GM23248 (cell line): ENCODE measurements at places on chromosomes 1 and 21. TPM values are rescaled to one million over a fixed set of nuclear protein-coding genes. Genes with fewer than 3 reads are reported as not detected.

DNA sequence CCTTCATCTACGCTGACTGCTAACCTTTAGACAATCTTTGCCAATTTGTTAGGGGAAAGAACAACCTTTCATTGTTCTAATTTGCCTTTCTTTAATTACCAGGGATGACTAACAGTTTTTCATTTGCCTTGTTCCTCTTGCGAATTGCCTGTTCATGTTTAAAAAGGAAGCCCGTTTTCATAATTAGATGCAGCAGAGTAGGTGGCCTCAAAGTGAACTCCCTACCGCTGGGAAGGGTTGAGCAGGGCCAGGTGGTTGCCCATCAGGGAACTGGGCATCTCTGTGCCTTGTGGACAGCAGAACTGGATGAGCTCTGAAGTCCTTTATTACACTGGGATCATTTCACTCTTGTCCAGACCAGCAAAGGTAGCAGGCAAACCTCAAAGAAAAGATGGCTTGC lies 59.0 kb downstream of the HIVEP3 start:
- H3K4me3 ChIP-seq: no peak overlapping the region
- H3K4me1 ChIP-seq: peaks cover 40% of the 10 kb centered on the region
- H3K27ac ChIP-seq: no peak overlapping the region
- no peaks in the 10 kb centered on the region for H3K36me3 ChIP-seq

DNA sequence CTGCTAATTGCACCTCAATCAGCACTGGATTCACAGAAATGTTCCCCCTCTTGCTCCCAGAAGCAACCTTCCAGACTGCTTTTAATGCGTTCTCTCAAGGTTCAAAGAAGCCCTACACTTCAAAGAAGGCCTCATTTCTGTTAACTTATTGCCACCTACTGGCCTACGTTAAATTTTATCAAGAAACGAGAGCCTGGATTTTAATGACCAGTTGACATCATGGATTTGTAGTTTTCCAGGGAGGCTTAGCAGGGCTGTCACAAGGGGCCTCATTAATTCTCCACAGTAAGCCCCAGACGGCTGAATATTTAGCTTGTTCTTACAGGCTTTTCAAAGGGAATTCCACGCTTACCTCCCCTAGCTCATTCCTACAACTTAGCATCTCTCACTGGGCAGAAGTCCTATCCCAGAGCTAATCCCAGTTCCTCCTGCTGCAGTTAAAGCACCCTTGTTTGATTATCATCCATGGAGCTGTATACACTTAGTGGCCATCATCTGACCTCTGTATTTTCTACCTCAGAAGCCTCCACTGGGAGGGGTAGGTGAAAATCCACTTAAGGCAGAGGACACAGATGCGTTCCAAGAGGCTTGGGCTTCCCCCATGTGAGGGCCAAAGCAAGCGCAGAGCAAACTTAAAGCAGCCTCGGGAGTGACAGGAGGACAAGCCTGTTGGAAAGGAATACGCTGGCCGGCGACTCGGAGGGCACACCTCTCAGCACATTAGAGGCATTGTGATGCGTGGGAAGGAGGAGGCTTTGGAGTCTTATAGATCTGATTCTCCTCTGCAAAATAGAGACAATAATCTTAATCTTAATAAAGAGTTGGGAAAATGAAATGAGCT lies 32.2 kb upstream of the CYP4X1 start:
- H3K27ac ChIP-seq: no peak overlapping the region
- DNase-seq: peak; percentile 17
- H3K36me3 ChIP-seq: no peaks in the 10 kb centered on the region
- H3K4me1 ChIP-seq: no peaks in the 10 kb centered on the region
- no peak overlapping the region for H3K4me3 ChIP-seq

DNA sequence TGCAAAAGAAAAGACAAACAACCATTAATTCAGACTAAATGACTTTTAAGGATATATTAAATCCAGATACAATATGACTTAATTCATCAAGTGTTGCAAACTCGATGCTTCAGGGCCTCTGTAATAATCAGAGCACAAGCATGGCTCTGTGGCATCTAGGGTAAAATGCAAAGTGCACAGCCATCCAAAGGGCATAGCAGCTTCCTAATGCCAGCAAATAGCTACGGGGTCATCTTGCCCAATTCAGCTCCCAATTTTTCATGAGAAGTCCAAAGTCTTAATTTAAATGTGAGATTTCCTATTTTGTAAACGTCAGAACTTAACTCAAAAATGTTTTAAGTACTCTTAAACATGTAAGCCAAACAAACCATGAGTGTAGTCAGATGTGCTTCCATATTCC lies 7.9 kb downstream of the SELE start:
- H3K27me3 ChIP-seq: peaks cover 39% of the 10 kb centered on the region
- H3K4me1 ChIP-seq: no peaks in the 10 kb centered on the region
- no peak for DNase-seq
- H3K27ac ChIP-seq: no peak overlapping the region

The ANGPTL3 gene
- not detected in 2 replicates for total RNA-seq

The CHIA gene
- total RNA-seq: not detected in 2 replicates

The RPE65 gene
- total RNA-seq: not detected in 2 replicates

DNA sequence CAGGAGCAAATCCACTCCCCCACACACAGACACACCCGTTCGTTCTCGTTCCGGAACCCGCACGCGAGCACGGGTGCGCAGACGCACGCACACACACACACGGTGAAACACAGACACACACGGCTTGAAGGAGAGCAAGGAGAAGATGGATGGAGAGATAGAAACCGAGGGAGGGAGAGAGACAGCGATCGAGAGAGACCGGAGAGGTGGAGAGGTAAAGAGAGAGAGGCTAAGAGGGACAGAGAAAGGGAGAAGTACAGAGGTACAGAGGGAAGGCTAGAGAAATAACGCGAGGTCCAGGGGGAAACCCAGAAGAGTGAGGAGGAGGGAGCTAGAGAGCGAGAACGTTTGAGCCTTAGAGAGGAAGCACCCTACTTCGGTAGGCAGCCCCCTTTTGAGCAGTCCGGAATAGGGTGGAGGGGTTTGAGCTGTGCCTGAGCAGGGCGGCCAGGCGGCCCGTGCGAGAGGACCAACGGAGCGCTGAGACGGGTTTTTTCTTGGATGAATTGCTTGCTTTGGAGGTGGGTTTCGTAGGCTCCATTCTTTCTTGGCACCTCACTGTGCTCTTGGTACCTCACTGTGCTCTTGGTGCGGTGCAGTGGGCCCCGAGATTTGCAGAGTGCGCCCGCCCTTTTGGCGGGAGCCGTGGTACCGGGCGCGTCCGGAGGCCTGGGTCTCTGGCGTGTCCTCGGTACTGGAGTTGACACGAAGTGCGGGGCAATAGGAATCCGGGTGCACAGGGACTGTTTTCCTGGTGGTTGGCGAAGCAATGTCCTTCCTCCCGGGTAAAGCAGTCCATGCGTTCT lies 88.4 kb upstream of the RHOU start:
- peak; percentile 75 for DNase-seq
- peak overlapping the region; percentile 41 for H3K27ac ChIP-seq
- no peaks in the 10 kb centered on the region for H3K36me3 ChIP-seq
- H3K27me3 ChIP-seq: no peaks in the 10 kb centered on the region

The DISC1 gene
- 1.2 and 2.0 TPM in 2 replicates for total RNA-seq

- H3K4me3 ChIP-seq: no peak overlapping the region
- H3K27ac ChIP-seq: no peak overlapping the region
- no peaks in the 10 kb centered on the region for H3K36me3 ChIP-seq
- H3K27me3 ChIP-seq: no peaks in the 10 kb centered on the region
- DNase-seq: no peak
Observed at GRCh38 chr1:168742386-168742785, 13.4 kb upstream of the DPT start.
